ENCODE measurements at places on chromosomes 7 and 10.

DNA sequence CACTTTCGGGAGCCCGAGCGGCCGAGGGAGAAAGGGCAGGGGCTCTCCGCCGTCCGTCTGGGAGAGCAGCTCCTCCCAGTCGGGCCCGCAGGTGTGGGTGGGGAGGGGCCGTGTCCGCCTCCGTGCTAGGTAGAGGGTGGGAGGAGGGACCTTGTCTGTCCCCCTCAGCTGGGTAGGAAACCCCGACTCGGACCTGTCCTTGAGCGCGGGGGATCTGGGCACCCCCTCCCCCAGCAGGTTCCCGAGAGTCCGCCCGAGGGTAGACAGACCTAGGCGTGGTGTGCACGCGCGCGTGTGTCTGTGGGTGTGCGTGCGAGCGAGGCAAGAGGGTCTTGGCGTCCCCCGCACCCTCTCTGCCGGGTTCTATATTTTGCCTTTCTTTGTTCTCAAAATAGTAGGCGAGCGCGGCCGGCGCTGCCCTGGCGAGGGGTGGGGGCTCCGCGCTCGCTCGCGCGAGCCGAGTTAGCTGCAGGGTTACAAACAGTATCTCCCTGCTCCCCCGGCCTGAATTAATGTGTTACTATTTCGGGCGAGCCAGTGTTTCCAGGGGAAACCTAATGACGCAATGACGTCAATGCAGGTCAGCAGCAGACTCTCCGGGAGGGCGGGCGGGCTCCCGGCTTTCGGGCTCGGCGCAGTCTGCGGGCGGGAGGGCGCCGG is 73.9 kb upstream of the LEP start:
- DNase-seq = peak; percentile 36

- DNase-seq = no peak
Observed at GRCh38 chr7:106016331-106016730, 53.3 kb downstream of the CDHR3 start.

DNA sequence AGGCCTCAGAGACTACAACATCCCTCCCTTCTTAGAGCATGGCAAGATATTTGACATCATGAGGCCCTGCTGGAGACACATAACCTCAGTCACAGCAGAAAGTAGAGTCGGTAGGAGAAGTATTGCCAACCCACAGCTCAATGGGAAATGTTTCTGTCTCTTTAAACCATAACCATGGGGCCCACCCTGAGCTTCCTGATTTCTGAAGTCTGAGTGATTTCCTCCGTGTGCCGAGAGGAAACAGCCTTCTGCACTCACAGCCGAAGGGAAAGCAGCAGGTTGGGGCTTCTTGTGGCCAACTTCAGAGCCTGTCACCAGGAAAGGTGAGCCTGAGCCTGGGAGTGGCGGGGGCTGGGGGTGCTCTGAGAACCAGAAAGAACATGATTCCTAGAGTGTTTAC is at the start of gene GIMAP1:
GIMAP1 (plus strand) TSS at position 246 of the 400 bp plus-strand sequence. CDS start 2,435 bp downstream, outside the sequence.
- no peak for DNase-seq

DNA sequence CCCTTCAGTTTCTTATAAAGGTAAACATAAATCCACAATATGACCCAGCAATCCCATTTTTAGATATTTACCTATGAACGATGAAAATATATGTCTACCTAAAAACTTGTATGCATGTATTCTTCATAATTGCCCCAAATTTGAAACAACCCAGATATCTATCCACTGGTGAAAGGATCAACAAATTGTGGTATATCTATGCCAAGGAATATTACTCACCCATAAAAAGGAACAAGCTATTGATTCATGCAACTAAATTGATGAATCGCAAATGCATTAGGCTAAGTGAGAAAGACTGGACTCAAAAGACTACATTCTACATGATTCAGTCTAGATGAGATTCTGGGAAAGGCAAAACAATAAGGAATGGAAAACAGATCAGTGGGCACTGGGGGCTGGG is 126.0 kb upstream of the BTBD16 start:
- no peak for DNase-seq

DNA sequence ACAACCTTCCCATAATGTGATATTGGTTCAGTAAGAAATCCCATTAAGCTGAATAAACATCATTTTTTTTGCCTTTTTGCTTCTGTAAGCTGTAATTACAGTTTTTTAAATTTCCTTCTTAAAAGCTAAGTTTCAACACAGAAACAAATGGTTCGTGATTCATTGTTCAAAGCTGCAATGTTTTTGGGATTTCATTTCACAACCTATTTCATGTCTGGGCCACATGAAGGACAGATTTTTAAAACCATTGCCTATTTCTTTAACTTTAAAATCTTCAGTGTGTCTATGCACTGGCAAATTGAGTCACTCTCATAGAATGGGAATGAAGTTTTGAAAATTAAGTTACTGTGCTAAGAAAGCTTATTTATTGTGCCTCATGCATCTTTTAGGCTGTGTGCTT is 66.9 kb downstream of the TFPI2 start:
- DNase-seq = no peak

DNA sequence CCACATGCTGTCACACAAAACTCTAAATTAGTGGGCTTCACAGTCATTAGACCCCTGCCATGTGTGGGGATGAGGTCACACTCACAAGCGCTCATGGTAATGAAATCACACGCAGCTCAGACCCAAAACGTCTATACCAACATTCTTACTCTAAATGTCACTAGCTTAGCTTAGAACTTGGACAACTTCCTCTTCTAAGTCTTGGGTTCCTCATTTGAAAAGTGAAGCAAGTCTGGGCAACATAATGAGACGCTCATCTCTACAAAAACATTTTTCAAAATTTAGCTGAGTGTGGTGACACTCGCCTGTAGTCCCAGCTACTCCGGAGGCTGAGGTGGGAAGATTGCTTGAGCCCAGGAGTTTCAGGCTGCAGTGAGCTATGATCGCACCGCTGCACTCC is 92.7 kb upstream of the MACROH2A2 start:
- no peak for DNase-seq

- DNase-seq = no peak
Observed at GRCh38 chr7:7312323-7312722, 130.0 kb downstream of the C1GALT1 start.

GRCh38 chr7:78083476-78084120 is 285.0 kb downstream of the PHTF2 start:
- no peak for DNase-seq

DNA sequence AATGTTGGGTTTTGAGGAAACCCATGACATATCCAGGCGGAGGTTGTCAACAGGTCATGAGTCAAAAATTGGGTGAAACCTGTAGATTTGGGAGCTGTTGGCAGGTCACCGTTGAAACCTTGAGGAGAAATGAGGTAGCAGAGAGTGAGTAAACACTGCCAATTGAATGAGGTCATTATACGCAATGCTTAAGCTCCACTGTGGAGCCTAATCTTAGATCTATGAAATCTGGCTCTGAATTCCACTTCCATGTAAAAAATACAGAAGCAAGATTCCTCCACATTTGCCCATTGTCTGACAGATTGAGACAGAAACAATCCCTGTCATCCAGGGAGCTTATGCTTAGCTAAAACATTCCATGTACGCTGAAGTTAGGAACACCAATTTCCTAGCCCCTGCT is 76.0 kb upstream of the IL6 start:
- DNase-seq = no peak

DNA sequence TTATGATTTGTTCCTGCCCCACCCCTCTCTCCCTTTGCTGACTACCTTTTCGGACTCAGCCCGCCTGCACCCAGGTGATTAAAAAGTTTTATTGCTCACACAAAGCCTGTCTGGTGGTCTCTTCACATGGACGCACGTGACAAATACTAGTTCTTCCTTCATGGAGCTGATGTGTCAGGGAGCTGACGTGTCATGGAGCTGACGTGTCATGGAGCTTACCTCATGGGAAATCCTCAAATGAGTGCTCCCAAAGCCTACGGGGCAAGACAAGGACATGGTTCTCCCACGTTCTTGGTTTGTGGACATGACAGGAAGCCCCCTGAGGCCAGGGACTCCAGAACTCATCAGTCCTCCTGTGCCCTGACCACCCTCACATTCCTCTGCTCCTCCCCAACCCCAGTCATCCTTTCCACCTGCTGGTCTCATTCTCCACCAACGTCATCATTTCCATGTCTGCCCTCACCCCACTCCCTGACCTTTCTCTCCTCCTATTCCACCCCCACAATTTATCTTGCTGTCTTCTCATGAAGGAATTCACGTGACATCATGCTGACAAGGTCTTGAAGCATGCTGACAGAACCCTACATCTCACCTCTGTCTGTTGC is 261.3 kb downstream of the TCERG1L start:
- no peak for DNase-seq

GRCh38 chr7:108280136-108280535 is 150.0 kb upstream of the LAMB4 start:
- DNase-seq = no peak

GRCh38 chr10:131511391-131511790 is 199.9 kb upstream of the TCERG1L start:
- DNase-seq = no peak

- no peak for DNase-seq
Observed at GRCh38 chr10:100618632-100619255, 83.0 kb downstream of the HIF1AN start.

GRCh38 chr7:138238734-138239659 is 162.7 kb downstream of the AKR1D1 start:
- DNase-seq = no peak

- no peak for DNase-seq
Observed at GRCh38 chr7:43625453-43625852, 42.5 kb downstream of the STK17A start.

- no peak for DNase-seq
Observed at GRCh38 chr7:40498924-40499510, 364.2 kb downstream of the SUGCT start.

DNA sequence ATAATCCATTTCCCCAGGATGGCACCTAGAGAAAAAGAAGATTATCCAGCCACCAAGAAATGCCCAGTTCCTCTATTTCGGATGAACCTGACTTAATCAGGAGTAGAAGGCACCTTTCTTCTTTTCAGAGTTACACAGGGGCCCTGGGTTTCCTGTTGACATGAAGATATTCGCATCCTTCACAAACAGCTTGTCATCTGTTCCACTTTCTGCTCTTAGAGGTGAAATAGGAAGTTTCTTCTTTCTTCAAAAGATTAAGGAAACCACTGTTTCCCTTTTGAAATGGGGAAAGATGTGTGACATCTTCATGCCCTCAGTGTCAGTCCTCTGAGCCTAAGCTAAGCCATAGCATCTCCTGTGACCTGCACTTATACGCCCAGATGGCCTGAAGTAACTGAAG is 39.1 kb upstream of the RAB18 start:
- DNase-seq = no peak

- peak; percentile 17 for DNase-seq
Observed at GRCh38 chr7:39413636-39414223, 152.5 kb upstream of the YAE1 start.

DNA sequence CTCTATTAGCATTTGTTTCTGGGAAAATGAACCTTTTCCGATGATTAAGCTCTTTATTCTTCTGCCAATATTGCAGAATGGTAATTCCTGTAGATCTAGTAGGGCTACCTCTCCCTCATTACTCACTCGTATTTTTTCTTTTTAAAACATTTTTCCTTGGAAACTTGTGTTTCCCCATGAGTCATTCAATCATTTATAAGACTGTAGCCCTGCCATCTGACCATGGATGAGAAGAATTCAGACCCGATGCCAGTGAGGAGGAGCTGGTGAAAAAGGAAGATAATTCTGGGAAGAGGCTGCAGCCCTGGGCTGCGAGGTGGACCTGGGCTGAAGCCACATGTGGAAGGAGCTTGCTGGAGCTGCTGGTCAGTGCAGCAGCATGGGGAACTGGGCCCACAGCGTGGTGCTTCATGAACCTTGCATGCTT is 242.8 kb downstream of the KLF6 start:
- DNase-seq = peak; percentile 67

DNA sequence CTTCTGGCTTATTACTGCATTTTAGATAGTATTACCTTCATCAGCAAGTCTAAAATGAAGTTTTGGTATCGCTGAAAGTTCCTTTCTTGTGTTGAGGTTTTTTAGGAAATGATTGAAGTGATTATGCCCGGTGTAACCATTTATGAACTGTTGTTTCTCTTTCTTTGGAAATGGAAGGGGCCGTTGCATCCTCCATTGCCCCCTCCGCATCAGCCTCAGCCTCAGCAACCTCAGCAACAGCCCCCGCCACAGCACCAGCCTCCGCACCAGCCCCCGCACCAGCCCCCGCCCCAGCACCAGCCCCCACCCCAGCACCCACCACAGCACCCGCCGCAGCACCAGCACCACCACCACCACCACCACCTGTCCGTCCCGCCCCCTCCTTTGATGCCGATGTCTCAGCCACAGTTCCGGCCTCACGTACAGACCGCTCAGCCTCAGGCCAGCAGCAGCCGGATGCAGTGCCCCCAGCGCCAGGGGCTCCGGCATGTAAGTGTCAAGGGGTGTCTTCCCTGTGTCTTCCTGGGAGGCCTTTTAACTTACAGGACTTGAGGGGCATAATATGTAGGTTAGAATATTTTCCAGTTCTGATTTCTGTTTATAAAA is 72.6 kb downstream of the SHH start:
- DNase-seq = no peak

- DNase-seq = peak; percentile 13
Observed at GRCh38 chr10:133528845-133529575, 1.8 kb downstream of the CYP2E1 start.

DNA sequence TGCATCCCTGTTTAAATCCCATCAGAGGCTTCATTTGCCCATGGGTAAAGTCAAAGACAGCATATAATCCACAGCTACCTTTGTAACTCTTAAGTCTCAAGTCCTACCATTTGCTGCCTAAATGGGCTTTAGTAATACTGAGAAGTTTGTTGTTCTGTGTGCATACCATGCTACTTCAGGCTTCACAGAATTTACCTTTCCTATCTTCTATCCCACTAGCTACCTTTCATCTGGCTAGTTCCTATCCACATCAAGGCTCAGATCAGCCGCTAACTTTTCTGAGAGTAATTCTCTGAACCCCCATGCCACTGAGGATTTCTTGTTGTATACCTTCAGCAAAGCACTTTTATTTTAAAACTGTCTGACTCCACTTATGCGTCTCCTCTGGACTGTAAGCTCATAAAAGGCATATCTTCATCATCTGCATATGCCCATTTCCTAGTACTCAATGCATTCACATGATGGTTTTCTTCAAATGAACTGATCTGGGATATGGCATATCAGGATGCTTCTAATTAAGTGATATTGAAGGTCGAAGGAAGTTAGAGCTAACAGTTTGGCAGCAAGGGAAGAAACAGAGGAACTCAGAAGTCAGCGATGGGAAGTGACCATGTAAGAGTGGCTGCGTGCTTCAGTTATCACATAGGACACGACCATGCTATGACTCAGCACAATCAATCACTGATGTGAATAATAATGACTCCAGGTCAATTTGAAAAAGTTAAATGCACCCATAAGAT is 283.9 kb upstream of the DKK1 start:
- no peak for DNase-seq

DNA sequence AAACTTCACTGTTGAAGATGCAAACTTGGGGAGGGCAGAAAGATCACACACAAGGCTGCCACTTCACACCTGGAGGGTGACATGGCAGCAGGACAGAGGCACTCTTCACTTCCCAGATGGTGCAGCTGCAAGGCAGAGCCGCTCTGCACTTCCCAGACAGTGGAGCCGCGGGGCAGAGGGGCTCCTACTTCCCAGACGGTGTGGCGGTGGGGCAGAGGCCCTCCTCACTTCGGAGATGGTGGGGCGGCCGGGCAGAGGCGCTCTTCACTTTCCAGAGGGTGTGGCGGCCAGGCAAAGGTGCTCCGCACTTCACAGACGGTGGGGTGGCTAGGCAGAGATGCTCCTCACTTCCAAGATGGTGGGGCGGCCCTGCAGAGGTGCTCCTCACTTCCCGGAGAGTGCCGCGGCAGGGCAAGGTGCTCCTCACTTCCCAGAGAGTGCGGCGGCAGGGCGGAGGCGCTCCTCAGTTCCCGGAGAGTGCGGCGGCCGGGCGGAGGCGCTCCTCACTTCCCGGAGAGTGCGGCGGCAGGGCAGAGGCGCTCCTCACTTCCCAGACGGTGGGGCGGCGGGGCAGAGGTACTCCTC is 58.3 kb upstream of the PPP1R9A start:
- DNase-seq = no peak

- DNase-seq = no peak
Observed at GRCh38 chr7:74148491-74148890, 25.7 kb upstream of the EIF4H start.

All from foreskin fibroblast (primary cell).